ENCODE measurements at places on chromosomes 7 and 10.

- DNase-seq = no peak
These were observed 115.8 kb downstream of the TMEM130 start for GRCh38 chr7:98753989-98754479.

GRCh38 chr7:47197486-47197885, 384.4 kb downstream of the TNS3 start:
- no peak for DNase-seq

GRCh38 chr10:34698979-34699378, 116.1 kb downstream of the PARD3 start:
- DNase-seq = no peak

DNA sequence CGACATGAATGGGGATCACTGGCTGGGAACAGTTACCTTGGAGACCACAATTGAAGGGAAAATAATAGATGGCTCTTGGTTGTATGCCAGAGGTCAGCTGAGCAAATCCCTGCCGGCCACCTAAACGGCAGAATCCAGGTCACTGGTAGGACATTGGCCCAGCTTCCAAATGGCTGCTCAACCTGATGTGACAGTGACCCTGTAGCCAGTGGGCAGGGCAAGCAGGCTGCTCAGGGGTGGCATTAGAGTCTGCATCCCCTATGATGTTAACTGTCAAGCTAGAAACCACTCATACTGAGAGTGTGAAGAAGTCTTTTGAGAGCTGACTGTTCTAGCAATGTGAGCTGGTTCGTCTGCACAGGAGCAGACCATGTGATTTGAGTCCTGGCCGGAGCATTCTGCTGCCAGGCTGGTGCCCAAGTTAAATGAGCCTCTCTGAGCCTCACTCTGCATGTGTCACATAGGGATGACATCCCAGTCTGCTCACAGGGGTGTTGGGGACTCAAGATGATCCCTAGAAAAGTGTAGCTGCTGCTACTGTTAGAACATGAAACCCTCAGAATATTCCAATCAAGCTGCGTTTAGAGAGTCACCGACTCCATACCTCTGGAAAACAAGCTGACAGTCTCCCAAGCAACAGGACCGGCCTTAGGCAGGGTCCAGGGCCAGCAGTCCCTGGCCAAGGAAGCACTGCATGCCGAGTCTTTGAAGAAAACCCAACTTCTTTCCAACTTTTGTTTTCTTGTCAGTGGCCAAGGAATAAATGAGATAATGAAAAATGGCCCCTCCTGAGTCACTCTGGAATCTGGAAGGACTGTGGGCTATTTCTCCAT, 69.7 kb downstream of the VWA2 start:
- no peak for DNase-seq

DNA sequence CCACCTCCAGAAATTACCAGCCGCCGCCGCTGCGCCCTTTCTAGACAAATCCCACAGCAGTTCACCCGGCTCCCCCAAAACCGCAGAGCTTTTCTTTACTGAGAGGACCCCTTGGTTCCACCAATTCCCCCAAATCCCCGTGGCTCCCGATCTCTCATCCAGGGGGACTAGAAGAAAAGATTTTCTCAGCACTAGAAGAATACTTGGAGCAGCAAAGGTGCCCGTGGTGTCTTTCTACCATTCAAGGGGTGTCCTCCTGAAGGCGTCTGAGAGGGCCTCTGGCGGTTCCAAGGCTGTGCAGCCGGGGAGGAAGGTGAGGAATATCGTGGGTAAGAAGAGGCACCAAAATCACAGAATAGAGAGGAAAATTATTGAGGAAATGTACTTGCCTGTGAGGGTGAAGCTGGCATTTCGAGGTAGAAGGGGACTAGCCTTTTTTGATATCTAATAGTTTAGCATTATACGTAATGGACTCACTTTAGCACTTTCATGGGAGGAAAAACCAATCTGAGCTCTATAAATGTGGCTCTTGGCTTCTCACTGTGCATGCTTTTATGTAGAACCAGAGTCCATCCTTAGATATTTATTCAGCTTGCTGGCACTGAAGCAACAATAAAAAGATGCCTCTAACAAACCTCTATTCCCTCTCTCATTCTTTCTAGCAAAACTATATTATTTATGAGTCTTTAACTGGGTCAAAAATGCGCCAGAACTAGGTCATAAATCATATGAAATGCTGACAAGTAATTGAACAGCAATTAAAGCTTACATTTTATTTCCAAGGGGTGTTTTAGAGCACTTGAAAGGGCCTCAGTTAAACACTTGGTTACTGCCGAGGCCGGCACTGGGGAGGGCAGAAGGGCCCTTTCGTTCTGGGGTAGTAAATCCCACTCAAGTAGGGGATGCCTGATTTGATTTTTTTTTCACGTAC, 13.8 kb upstream of the HOXA2 start:
- no peak for DNase-seq

DNA sequence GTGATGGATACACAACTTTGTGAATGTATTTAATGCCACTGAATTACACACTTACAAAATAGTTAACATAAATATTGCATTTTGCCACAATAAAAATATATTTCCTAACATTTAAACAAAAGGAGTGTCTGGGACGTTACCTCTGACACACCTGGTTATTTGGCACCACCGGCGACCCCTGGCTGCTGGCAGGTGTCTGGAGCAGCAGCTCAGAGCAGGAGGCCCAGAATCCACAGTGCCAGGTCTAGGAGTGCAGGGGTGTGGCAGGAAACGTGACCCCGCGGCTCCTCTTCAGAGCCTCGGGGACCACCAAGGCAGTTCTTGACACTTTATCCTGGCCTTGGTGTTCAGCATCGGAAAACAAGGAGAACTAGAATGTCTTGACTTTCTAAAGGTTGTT, 46.3 kb downstream of the MGMT start:
- DNase-seq = no peak

- no peak for DNase-seq
These were observed 49.8 kb upstream of the PDSS1 start for GRCh38 chr10:26647602-26648244.

DNA sequence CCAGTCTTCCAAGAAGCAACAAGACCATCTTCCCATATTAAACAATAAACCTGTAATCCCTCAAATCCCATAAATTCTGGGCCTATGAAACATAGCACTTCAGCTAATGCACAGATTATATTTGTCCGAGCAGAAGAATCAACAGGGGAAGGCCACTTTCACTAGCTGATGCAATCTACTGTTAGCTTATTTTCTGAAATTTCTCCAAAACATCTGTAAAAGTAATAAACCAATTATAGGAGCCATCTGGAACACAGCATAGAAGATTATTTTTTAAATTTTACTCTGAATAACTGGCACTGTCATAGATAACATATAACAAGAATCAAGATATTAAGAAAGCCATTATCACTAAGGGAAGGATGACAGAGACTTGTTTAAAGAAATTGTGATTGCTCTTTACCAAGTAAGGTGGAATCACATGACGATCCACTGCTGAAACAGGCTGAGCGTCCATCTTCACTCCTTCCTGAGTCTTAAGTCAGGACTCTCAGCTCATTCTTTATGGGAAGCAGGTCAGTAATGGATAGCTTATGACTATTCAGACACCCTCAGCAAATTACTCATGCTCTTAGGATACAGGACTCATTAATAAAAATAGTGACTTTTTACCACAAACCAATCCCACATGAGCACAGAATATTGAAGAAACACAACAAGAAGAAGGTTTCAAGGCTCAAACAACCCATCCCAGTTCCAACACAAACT, 719.5 kb downstream of the XPNPEP1 start:
- no peak for DNase-seq

DNA sequence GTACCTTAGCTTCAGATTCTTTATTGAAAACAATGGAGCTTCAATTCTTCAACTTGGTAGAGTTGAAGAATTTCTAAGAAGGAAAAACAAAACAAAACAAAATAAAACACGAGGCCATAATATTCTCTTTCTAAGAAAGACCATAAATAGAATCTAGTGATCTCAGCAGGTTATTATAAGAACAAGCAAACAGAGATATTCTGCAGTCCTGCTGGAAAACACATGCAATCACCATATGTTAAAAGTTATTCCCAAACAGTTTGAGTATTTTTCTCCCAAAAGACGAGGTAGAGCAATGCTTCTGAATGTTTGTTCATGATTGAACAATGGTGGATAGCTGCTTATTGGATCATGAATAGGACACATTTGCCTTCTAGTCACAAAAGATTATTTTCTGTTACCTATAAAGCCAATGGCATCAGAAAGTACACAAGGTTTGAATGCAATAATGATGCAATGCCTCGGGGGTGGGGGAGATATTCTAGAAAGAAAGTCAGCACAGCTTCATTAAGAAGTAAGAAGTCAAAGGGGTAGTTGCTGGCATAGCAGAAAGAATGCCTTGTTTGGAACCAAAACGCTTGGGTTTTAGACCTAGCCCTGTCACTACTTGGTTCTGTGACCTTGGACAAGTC, 59.3 kb downstream of the CREB3L2 start:
- no peak for DNase-seq

DNA sequence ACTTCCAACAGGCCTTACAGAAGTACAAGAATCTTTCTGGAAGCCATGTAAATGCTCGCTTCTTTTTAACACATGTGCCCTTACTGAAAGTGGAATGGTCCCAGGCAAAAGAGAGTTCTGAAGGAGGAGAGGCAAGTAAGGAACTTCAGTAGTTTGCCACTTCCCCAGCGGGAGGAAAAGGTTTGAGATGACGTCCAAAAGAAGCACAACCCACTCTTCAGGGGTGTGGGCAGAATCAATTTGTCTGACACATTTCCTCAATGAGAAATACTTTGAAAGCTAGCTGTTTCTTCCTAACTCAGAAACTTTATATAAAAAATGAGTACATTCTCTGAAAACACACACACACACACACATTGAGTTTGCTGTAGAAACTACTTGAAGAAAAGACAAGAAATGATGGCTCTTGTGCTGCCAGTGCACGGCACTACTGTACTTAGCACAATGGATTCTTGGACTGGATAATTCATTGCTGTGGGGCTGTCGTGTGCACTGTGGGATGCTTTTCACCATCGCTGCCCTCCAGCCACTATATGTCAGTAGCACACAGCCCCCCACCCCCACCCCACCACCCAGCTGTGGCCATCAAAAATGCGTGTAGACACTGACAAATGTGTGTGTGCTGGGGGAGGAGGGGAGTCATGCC, 183.0 kb downstream of the SRPK2 start:
- DNase-seq = no peak

GRCh38 chr7:27164367-27165088, 809 bp downstream of the HOXA9 start:
- no peak for DNase-seq

- DNase-seq = no peak
These were observed 104.6 kb downstream of the HIPK2 start for GRCh38 chr7:139673230-139673629.

DNA sequence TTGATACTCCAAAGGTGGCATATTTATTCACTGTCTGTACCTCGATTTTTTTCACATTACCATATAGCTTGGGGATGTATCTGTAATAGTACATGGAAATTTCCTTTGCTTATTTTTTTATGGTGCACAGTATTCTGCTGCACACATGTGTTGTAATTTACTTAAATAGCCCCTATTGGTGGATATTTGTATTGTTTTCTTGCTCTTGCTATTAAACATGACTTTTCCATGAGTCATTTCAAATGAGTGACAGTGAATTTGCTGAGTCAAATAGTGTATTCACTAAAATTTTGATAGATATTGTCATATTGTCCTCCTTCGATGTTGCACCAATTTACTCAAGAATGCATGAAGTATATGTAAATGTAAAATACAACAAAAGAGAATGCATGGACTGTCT, 122.7 kb upstream of the STEAP4 start:
- no peak for DNase-seq

- DNase-seq = no peak
These were observed 279.1 kb downstream of the CCSER2 start for GRCh38 chr10:84607523-84607922.

DNA sequence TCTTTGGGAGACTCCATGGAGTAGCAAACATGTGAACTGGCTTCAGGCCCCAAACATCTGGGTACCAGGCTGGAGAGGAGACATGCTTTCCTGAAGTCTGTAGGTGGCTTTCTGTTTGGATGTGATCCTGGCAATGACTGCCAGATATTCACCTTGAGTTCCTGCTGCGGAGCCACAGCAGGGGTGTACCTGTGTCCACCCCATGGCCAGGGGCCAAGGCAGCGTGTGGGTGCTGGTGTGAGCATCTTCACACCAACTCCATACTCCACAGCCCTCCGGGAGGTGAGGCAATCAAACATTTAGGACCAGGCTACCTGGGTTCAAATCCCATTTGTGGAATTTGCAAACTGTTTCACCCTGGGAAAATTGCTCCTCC, 113.0 kb downstream of the ADCY1 start:
- no peak for DNase-seq

DNA sequence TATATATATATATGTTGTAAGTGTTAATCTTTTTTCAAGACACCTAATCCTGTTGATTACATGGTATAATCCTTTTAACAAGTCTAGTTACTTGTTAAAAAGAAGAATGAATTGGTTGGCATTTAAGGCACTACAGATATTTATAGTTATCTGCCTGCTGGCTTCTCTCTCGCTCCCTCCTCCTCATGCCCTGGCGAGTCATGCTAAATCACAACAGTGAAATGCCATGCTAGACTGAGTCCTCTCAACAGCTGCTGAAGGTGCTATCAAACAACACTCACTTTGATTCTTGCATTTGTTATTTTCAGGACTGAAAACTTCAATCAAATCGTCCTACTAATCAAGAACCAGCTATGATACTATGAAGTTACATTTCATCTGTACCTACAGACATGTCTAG, 15.4 kb downstream of the NRAP start:
- DNase-seq = no peak

- no peak for DNase-seq
These were observed 2.9 kb upstream of the PFKP start for GRCh38 chr10:3064423-3064822.

DNA sequence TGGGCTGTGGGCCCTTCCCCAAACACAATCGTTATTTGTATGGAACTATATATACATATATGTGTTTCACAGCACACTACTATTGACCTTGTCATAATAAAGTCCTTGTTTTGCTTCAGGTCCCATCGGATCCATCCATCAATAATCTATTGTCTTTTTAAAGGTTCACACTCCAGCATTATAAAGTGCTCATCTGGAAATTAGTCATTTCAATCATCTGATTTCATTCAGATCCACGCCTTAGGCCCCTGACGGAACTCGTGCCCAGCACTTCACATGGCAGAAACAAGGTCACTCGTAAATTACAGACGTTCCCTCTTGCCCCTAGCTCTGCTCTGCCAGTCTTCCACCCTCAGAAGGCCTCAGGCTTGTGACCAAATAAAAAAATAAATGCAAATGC, 133.1 kb upstream of the PPP2R2D start:
- no peak for DNase-seq

GRCh38 chr7:38178695-38179344, 775 bp downstream of the STARD3NL start:
- DNase-seq = no peak

DNA sequence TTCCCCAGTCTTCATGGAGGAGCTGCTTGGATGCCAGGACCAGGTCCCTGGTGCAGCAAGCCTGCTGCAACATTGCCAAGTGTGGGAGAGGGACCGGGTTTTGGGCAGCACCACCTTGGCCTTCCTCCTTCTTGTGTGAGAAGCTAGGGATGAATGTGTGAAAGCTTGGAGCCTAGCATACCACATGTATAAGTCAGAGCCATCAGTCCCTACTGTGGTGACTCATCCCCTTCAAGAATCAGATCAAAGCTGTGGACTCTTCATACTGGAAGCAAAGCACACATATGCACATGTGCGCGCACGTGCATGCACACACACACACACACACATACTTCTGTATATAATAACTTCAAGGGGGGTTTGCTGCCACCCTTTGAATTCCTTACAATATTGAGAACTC, 527.8 kb downstream of the LRMDA start:
- no peak for DNase-seq

All from activated CD8-positive, alpha-beta memory T cell treated with anti-CD3 and anti-CD28 coated beads for 48 hours (primary cell).